ELR (cell line): ENCODE measurements at places on chromosomes 16 and 17.

DNA sequence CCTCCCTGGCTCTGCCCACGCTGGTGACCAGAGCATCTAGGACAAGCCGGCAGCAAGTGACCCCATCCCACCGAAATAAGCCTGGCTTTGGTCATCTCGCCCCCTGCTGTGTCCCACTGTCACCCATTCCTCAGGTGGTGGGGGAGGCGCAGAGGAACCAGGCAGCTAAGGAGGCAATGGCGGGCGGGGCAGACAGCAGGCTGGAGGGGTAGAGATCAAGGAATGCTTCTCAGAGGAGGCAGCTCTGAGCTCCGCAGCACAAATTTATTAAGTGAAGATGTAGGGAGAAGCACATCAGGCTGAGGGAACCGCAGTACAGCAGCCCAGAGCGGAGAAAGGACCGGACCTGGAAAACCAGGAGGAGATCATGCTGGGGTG is 7.5 kb upstream of the KREMEN2 start:
- DNase-seq, result no peak

GRCh38 chr16:62077998-62078397 is 41.8 kb upstream of the CDH8 start:
- DNase-seq, result no peak

- no peak for DNase-seq
These were observed 68.0 kb downstream of the KLHDC4 start for GRCh38 chr16:87697792-87698191.

GRCh38 chr17:5248821-5249479 is 14.3 kb upstream of the SCIMP start:
- no peak for DNase-seq

DNA sequence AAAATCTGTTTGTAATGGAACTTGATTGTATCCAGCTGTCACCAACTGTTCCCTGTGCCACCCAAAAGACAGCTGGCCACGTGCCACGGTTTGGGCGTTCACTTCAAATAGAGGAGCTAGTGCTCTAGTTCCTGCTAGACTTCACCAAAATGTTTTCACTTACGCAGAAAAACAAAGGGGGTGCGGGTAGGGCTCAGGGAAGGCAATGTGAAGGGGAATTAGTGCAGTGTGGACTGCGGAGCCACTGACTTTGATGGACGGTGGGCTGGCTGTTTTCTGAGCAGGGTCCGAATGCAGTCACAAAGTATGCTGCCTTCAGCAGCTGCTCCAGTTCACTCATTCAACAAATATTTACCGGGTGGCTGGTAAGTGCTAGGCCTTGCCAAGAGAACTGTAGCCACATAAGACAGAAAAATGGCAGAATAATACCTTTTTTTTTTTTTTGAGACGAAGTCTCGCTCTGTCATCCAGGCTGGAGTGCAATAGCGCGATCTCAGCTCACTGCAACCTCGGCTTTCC is 7.6 kb upstream of the CYTH1 start:
- DNase-seq, result no peak

- no peak for DNase-seq
These were observed 30.1 kb upstream of the MTSS2 start for GRCh38 chr16:70715860-70716357.

- DNase-seq, result no peak
These were observed 44.4 kb upstream of the ATP2A3 start for GRCh38 chr17:4008441-4009185.

DNA sequence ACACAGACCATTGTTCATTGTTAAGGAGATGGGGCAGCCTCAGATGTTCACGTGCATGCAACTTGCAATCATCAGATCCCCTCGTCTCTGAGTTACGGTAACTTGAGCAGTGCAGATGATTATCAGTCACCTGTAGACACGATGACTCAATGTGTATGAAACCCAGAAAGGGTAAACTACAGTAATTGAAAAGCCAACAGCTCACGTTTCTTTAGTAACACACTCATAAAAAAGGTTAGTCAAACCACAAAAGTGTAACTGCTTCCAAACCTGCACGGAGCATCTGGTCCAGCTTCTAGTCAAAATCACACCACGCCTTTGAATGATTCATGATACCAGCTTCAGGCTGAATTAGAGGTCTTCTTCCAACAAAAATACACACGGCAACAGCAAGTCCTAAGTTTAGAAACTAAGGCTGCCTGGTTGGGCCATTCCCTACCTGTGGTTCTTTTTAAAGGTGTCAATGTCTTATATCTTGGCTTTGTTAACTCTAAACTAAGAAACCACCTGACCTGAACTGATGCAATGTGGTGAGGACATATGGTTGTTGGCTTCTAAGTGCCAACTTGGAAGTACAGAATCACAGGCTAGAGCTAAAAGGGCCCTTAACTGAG is 32.3 kb downstream of the GRB7 start:
- peak; percentile 83 for DNase-seq

DNA sequence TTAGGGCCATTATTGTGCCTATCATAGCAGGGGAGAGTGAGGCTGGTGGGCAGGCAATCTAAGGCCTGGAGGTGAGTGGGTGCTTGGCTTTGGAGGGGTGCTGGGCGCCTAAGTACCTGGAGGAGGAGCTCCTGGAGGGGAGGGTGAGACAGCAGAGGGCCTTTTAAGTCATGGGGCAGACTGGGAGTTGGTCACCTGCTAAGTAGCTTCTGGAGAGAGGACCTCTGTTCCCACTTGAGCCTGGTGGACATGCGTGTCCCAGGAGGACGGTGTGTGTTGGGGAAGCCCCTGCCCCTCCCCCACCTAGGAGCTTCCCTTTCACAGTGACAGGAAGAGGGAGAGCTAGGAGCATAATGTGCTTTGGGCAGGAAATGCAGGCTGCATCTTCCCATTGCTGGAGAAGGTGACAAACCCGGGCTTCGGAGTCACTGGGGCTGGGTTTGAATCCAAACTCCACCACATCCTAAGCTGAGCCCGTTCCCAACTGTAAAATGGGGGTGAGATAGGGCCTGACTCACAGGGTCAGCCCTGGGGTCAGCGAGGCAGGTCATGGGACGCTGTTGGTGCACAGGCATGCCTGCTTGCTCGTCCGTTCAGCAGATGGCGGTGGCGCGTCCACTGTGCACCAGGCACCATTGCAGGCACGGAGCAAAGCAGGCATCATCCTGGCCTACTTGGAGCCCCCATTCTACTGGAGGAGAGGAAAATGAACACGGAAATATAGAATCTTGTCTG is 37.9 kb downstream of the CMIP start:
- peak; percentile 23 for DNase-seq

DNA sequence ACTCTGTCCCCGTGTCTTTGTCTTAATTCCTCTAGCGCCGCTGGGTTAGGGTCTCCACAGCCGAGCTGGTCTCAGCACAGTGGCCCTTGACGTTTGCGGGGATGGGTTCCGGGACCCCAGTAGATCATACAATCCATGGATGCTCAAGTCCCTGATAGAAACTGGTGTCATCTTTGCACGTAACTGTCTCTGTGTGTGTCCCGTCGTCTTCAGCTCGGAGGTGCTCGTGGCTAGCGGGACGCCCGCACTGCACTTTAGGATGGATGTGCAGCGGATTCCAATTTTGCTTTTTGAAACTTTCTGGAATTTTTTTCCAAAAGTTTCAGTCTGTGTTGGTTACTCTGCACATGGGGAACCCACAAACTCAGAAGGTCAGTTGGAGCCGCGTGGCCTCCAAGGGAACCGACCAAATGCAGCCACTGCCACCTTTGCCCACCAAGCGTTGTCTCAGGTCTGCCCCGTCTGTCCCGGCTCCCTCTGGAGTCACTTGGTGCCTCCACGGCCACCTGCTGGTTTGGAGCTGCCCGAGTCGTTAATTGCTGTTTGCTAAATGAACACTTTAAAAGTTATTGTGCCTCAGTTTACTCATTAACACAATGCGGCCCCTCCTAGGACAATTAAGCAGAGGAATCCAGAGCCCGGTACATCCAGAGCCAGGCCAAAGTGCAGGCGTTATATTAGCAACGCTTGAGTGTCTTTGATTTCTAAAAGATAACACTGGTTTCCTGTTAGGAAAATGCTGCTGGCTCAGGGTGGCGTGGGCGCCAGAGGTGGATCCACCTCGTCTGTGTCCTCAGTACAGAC is 5.3 kb upstream of the DPEP1 start:
- no peak for DNase-seq

- DNase-seq, result no peak
These were observed 25.0 kb downstream of the RMI2 start for GRCh38 chr16:11370084-11370931.

DNA sequence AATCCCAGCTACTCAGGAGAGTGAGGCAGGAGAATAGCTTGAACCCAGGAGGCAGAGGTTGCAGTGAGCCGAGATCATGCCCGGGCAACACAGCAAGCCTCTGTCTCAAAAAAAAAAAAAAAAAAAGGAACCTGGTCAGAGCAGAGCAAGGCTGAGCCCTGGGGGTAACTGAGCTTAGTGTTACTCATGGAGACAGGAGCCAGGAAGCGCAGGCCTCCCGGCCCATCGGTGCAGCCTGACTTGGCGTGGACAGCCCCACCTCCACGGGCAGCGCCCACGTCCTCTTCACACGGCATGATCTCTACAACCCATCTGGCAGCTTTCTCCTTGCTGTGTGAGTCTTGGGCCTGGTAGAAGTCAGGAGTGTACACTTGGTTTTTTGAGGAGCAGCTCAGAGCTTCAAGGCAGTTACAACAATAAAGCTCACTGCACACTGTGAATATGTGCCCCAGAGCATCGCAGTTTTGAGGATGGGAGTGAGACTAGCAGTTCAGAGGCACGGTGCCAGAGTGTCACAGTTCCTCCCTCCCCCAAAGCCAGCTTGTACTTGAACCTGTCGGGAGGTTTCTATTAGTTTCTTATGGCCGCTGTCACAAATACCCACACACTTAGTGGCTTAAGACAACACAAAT is 129.9 kb downstream of the RAP1GAP2 start:
- peak; percentile 71 for DNase-seq

GRCh38 chr16:9503251-9503984 is 412.0 kb downstream of the HAPSTR1 start:
- DNase-seq, result no peak

DNA sequence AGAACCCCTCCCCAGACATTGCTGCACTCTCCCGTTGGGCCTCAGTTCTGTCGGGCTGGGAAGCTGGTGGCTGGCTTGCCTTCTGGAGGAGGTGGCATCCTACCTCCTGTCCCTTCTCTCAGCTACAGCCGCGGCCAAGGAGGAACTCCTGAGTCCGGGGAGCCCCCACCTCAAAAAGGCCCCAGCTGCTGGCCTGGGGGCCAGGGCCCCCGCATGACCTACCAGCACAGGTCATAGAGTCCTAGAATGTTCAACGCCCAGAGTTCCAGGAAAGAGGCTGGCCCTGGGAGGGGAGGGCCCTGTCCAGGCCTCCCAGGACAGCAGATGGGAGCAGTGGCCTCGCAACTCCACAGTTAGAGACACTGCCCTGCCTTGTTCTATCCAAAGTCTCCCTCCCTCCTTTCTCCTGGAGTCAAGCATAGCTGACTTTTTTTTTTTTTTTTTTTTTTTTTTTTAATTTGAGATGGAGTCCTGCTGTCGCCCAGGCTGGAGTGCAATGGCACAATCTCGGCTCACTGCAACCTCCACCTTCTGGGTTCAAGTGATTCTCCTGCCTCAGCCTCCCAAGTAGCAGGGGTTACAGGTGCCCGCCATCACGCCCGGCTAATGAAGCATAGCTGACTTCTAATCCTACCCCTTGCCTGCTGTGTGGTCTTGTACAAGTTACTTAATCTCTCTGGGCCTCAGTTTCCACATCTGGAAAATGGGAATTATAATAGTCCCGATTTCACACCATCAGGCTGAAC is 7.1 kb downstream of the CARHSP1 start:
- no peak for DNase-seq

DNA sequence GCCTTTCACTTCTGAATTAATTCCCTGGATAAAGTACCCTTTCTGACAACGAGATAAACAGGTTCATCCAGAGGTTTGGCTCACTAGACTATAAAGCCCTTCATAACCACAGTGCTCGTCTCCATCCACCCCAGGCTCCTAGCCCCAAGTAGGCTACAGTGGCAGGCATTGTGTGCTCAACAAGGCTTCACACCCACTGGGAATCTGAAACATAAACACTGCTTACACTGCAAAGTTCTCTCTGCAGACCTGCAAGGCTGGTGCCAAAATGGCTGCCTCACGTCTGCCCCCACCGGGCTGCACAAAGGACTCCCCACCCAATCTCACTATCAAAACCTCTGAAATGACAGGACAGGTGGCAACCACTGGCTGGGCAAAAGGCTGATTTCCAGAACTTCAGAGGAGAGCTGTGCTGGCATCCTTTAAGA is 5.1 kb upstream of the HLF start:
- no peak for DNase-seq

- no peak for DNase-seq
These were observed 167.5 kb downstream of the UTP18 start for GRCh38 chr17:51427856-51428255.

- DNase-seq, result no peak
These were observed 8.5 kb upstream of the CRHR1 start for GRCh38 chr17:45775576-45776011.

DNA sequence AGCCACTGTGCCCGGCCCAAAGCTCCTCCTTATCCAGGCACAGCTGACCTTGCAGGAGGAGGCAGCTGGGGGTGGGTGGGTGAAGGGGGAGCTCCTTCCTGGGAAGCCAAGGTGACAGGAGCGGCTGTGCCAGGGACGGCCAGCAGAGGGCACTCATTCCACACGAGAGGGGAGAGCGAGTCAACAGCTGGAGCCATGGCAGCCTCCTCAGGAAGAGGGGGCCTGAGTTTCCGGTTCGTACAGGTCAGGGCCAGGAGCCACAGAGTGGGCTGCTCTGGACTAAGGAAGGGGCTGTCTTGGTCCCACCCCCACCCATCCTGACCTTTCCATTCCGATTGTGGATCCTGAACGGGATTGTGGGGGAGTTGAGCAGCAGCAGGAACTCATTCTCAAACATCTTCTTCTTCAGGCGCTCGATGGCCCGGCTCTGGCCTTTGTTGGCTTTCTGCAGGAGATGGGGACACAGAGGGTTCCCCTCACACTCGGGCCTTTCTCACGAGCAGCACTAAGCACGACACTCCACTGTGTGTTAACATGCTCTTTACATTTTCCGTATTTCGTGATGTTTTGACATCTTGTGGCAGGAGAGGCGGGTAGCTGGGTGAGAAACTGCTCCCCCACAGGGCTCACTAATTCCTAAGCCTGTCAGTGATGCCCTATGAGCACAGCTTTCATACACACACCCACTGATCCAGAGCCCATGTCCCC is 61.6 kb downstream of the TIMM22 start:
- peak; percentile 74 for DNase-seq

DNA sequence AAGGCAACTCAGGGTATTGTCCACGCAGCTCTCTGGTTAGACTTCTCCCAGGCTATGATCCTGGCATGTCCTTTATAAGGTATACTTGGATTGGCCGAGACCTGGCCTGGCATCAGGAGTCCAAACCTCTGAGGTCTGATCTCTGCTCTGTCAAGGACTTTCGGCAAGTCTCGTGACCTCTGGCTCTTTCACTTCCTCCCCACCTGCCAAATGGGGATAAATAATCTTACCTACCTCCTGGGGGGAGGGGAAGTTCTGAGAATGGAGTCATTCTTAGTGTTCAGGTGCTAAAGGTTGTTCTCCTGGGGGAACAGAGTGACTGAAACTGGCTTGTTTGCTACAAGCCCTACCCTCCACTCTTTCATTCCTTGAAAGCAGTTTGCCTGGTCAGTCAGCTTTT is 7.6 kb downstream of the ATXN1L start:
- no peak for DNase-seq

DNA sequence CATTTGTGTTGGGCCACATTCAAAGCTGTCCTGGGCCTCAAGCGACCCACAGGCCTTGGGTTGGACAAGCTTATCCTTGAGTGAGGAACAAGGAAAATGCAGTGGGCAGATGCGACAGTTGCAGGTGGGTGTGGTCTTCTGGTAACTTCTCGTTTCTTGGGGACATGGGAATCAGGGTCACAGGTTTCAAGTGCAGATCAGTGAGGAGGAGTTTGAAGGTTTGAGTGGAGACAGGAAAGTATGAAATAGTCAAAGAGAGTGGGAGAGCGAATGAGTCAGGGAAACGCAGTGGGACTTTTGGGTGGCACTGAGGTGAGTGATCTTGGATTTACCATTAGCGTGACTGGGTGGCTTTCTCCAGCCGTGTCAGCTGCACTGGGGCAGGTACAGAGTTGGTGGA is 15.4 kb upstream of the CCL22 start:
- DNase-seq, result no peak
